ENCODE measurements at places on chromosomes 16 and 17.
A peak's percentile ranks its signal among the peaks of the same experiment; 100 is the strongest.

GRCh38 chr16:89195521-89196171, 4.7 kb downstream of the SLC22A31 start:
- DNase-seq = no peak

GRCh38 chr17:3977387-3977786, 13.2 kb upstream of the ATP2A3 start:
- DNase-seq = no peak

- DNase-seq = no peak
Observed at GRCh38 chr17:17018612-17019429, 23.4 kb upstream of the MPRIP start.

- no peak for DNase-seq
Observed at GRCh38 chr17:49581648-49581998, 6.0 kb downstream of the NXPH3 start.

DNA sequence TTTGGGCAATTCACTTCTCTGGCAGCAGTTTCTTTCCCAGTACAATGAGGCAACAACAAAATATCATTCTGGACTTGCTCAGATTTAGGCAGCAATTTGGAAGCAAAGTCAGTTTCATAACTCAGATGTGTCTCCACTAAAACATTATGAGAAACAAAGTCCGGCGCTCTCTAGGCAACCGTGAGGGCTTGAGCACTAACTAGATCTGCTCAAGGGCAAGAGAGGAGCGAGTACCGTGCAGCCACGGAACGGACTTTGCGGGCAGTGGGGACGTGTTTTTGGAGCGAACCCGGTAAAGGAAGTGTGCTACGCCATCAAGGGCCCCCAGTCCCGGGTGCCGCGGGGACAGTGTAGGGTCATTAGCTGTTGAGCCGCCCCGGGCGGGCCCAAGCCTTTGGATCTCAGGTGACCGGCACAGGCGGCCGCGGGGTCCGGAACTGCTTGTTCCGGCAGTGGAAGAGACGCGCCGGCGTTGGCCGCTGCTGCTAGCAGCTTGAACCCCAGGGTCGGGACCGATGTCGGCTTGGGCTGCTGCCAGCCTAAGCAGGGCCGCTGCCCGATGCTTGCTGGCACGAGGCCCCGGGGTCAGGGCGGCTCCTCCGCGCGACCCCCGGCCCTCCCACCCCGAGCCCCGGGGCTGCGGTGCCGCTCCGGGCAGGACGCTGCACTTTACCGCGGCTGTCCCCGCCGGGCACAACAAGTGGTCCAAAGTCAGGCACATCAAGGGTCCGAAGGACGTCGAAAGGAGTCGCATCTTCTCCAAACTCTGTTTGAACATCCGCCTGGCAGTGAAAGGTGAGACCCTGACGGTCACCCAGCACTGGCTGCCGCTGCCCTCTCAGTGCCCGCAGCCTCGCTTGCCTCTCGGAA, at the start of gene TACO1:
TSS of gene TACO1 (plus strand) at position 327 of the 870 bp plus-strand sequence. CDS start at position 516, 189 bp downstream.
- peak; percentile 62 for DNase-seq

- DNase-seq = no peak
Observed at GRCh38 chr17:81435652-81436293, 40.5 kb downstream of the BAHCC1 start.

GRCh38 chr16:50067290-50067853, 1.6 kb downstream of the HEATR3 start:
- DNase-seq = peak; percentile 28

GRCh38 chr16:78376452-78376851, 277.0 kb downstream of the WWOX start:
- DNase-seq = no peak

GRCh38 chr17:27818401-27819105, 18.2 kb upstream of the NOS2 start:
- no peak for DNase-seq

GRCh38 chr17:10041287-10041612, 136.2 kb upstream of the RCVRN start:
- no peak for DNase-seq

- DNase-seq = no peak
Observed at GRCh38 chr17:80790021-80790765, 201.4 kb upstream of the CHMP6 start.

GRCh38 chr17:2749784-2750181, 331 bp upstream of the CCDC92B start:
- DNase-seq = peak; percentile 28

DNA sequence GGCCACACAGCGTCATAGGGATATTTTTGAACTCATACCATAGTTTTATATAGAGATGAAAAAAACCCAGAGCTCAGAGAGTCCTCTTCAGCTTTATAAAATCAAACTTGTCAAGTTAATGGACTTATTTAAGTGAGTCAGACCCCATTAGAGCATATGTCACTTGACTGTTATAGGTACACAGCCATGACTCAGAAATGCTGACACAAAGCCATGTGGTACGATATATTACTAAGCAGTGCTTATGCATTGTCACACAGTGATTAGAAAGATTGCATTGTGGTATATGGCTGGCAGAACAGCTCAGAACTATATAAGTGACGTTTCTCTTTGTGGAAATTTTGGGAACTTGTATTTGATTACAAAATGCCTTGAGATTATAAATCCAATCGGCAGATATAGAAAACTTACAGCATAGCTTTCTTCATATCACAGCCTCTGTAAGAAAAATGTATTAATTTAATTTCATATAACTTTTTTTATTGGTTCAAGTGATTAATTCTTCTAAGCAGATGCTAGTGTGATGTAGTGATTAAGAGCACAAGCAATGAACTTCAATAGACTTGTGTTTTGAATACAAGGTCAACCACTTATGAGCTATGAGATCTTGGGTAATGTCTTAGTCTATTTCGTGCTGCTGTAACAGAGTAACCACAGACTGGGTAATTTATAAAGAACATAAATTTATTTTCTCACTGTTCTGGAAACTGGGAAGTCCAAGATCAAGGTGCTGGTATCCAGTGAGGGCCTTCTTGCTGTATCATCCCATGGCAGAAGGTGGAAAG, 25.8 kb upstream of the GINS3 start:
- peak; percentile 40 for DNase-seq

DNA sequence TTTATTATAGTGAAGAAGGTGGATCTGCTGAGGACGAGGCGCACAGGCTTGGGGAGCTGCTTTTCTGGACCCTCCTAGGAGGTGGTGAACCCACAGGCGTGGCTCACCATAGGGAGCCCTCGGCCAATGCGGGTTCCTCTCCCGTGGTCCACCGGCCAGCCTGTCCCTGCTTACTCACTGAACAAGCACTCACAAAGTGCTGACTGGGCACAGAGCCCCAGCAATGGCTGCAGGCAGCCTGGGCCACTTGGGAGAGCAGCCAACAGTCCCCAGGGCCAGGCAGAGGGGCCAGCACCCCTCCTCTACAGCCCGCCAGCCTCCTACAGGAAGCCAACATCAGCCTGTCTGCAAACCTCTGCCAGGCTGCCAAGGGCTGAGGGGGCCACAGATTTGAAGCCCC, 19.1 kb upstream of the NCBP3 start:
- DNase-seq = no peak

GRCh38 chr16:56603589-56603988, 4.8 kb upstream of the MT2A start:
- DNase-seq = no peak

- DNase-seq = no peak
Observed at GRCh38 chr17:45380991-45381390, 51.7 kb downstream of the ARHGAP27 start.

DNA sequence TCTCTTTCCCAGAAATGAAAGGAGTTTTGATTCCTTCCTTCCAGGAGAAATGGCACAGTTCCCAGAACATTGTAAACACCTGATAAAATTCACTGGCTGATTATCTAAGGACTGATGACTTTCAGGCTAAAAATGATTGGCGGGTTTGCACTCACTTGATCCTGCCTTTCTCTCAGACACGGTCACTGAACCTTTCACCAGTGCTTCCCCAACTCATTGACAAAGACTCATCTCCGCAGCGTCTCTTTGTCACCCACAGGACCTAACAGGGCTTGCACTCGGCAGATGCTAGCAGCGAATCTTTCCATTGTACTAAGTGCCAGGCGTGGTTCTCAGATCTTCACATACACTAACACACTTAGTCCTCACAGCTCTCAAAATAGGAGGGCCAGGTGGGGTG, 7.3 kb upstream of the DHRS7C start:
- no peak for DNase-seq

DNA sequence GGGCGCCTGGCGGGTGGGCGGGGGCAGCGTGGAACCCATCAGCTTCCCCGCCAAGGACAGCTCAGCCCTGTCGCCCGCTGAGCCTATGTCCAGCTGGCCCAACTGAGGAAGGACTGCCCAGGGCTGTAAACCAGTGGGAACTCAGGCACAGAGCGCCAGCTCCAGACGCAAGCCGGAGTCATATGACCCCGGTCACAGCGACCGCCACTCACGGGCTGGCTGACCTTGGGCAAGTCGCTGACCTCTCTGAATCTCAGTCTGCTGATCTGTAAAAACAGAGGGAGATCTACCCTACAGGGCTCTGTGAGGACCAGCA, 170.0 kb downstream of the C16orf78 start:
- DNase-seq = no peak

DNA sequence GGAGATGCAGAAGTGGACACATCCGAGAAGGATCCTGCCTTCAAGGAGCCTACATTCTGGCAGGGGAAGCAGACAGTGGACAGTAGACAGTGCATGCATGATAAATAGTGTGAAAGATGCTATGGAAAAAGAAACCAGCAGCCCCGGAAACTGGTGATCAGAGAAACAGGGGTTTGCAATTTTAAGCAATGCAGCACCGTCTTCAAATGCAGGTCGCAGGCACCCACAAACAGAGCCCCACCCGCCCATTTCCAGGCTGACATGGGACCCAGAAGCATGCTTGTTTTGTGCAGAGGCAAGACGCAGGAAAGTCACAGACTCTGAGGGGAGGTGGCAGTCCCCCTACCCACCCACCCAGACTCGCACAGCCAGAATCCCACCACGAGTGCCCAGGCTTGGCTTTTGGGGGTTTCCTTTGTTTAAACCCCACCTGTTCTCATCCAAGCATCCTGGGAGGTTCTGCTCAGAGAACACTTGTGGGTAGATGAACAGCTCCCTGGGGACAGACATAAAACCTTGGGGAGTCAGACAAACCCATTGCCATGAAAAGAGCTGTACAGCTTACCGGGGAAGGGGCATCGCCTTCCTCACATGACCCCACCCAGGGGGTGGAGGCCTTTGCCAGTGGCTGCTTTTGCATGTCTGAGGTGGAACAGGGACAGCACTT, 114.3 kb downstream of the MGAT5B start:
- DNase-seq = no peak

DNA sequence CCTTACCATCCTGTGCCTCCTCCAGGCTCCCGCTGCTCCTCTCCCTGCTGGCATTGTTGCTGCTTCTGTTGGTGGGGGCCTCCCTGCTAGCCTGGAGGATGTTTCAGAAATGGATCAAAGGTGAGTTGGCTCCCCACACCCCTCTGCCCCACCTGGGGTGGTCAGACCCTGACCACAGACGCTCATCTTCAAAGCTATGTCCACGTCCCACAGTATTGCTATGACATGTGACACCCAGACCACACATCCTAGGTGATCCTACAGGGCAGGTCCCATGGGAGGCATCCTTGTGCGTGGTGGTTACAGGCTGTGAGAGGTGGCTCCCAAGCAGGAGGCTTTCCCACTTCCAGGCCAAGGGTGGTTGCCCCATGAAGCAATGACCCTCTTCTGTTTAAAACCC, 11.0 kb downstream of the CD300A start:
- no peak for DNase-seq

DNA sequence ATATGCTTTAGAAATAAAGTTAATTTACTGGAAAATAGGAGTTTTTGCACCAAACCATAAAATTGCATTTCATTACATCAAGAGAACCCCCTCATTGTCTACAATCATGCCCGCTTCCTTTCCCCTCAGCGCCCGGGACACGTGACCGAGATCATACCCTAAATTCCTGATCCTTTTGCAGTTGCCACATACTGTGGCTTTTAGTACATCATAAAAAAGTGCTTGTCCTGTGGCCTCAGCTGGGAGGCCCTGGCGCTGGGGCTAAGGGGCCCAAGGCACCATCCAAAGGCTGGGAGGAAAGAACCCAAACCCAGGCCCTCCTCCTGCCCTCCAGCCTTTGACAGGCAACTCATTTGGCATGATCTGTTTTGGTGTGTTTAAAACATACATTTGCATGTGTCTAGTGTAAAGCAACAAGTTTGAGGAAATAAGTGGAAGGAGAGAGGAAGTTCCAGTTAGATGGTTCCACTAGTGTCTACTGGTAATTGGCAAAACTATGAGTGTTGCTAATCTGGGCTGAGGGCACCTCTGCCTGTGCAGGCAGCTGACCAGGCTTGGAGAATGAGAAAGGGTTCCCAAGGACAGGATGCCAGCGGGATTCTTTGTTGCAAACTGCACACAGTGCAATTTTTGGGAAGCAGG, 6.0 kb downstream of the CDK5R1 start:
- no peak for DNase-seq

GRCh38 chr16:13554005-13554404, 365.9 kb upstream of the ERCC4 start:
- DNase-seq = no peak

GRCh38 chr17:15965528-15965927, 20.6 kb downstream of the ADORA2B start:
- DNase-seq = no peak

DNA sequence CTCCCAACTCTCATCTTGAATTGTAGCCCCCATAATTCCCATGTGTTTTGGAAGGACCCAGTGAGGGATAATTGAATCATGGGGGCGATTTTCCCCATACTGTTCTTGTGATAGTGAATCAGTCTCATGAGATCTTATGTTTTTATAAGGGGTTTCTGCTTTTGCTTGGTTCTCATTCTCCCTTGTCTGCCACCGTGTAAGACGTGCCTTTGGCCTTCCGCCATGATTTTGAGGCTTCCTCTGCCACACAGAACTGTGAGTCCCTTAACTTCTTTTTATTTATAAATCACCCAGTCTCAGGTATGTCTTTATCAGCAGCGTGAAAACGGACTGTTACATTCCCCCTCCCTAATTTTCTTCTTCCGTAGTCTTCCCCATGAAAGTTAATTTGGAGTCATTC, 124.0 kb downstream of the ABCA8 start:
- no peak for DNase-seq

- DNase-seq = no peak
Observed at GRCh38 chr17:76987486-76988093, 119.4 kb downstream of the MGAT5B start.

- no peak for DNase-seq
Observed at GRCh38 chr16:81818568-81818896, 39.4 kb downstream of the PLCG2 start.

GRCh38 chr17:78458736-78459335, 80.4 kb downstream of the PGS1 start:
- DNase-seq = no peak

DNA sequence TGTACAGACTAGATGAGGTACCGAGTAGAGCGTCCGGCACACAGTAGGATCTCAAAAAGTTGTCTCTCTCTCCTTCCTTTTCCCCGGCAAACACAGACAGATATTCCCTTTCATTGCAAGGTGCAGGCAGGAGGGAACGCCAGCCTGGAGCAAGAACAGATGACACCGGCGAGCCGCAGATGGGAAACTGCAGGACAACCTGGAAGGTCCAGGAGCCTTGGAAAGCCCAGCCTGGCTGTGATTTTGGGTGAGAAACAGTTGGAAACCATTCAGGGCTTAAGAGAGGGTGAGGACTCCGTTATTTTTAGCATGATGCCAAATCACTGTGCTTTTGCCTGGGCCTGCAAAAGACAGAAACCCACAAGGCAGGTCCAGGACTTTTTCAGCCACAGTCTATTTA, 7.3 kb downstream of the CDH11 start:
- DNase-seq = no peak

- no peak for DNase-seq
Observed at GRCh38 chr16:17307504-17307903, 163.3 kb downstream of the XYLT1 start.

All from stromal cell of bone marrow (primary cell).